Thoracic aorta (tissue), 2 donors: ENCODE measurements at places on chromosomes 16 and 17. TPM values are rescaled to one million over a fixed set of nuclear protein-coding genes. Genes with fewer than 3 reads are reported as not detected.

The JPH3 gene
- not detected for total RNA-seq

The PRDM7 gene
- total RNA-seq, result not detected

The HOXB6 gene
- total RNA-seq, result 9.9 TPM

The TNFRSF17 gene
- not detected for total RNA-seq

The ZPBP2 gene
- total RNA-seq, result not detected

The TNS4 gene
- 0.14 TPM for total RNA-seq

- H3K27me3 ChIP-seq, result no peaks in the 10 kb centered on the region
- H3K27ac ChIP-seq, result no peak overlapping the region
- H3K4me1 ChIP-seq, result no peaks in the 10 kb centered on the region
Observed at GRCh38 chr16:86455640-86456039, 54.7 kb upstream of the FOXF1 start.

DNA sequence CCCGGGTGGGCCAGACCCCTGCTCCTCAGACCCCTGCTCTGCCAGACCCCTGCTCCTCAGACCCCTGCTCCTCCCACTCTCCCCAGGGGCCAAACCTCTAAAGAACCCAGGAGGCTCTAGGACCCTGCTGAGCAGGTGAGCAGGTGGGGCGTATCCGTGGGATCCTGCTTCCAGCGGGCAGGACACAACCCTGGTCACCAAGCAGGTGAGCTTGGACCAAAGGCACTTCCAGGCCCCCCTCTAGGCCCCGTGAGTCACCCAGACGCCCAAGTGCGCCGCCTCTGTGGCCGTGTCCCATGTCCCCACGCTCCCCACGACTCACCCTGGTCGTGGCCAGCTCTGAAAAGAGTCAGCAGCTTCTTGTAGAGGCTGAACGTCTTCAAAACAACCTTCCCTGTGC, 5.0 kb downstream of the CYBC1 start:
- peaks cover 9% of the 10 kb centered on the region for H3K36me3 ChIP-seq
- peaks cover 30% of the 10 kb centered on the region for H3K4me1 ChIP-seq
- peak overlapping the region; percentile 3 for H3K27ac ChIP-seq
- no peaks in the 10 kb centered on the region for H3K27me3 ChIP-seq
- no peak overlapping the region for H3K4me3 ChIP-seq
- DNase-seq, result no peak

- peak; percentile 96 for DNase-seq
- no peaks in the 10 kb centered on the region for H3K27me3 ChIP-seq
- H3K27ac ChIP-seq, result peak within 1 kb of the TSS; percentile 99
- H3K4me3 ChIP-seq, result peak within 1 kb of the TSS; percentile 100
- peaks cover 20% of the 10 kb centered on the region for H3K4me1 ChIP-seq
Observed at GRCh38 chr17:42422958-42423712, at the start of gene CAVIN1. Gene CAVIN1, minus strand, starts transcription at chr17:42423256. Its CDS starts 159 bp downstream, at chr17:42423097.

GRCh38 chr16:15055141-15056053, 477 bp downstream of the NTAN1 start:
- H3K27me3 ChIP-seq, result no peaks in the 10 kb centered on the region
- H3K27ac ChIP-seq, result peak overlapping the region; percentile 45
- no peak for DNase-seq
- peaks cover 8% of the 10 kb centered on the region for H3K36me3 ChIP-seq
- H3K4me1 ChIP-seq, result peaks cover 6% of the 10 kb centered on the region

- no peaks in the 10 kb centered on the region for H3K36me3 ChIP-seq
- H3K27ac ChIP-seq, result no peak overlapping the region
- H3K27me3 ChIP-seq, result no peaks in the 10 kb centered on the region
- no peaks in the 10 kb centered on the region for H3K4me1 ChIP-seq
- no peak for DNase-seq
Observed at GRCh38 chr16:60203525-60204124, 1469.5 kb upstream of the GOT2 start.

- no peaks in the 10 kb centered on the region for H3K36me3 ChIP-seq
- H3K27me3 ChIP-seq, result no peaks in the 10 kb centered on the region
- H3K27ac ChIP-seq, result no peak overlapping the region
- no peak overlapping the region for H3K4me3 ChIP-seq
- no peaks in the 10 kb centered on the region for H3K4me1 ChIP-seq
Observed at GRCh38 chr16:58276346-58276951, 18.4 kb downstream of the PRSS54 start.

GRCh38 chr17:77882481-77883212, 75.9 kb upstream of the TNRC6C start:
- no peak for DNase-seq
- no peaks in the 10 kb centered on the region for H3K36me3 ChIP-seq
- H3K4me1 ChIP-seq, result peaks cover 11% of the 10 kb centered on the region
- H3K4me3 ChIP-seq, result no peak overlapping the region
- no peak overlapping the region for H3K27ac ChIP-seq

- H3K4me1 ChIP-seq, result peaks cover 69% of the 10 kb centered on the region
- DNase-seq, result no peak
- H3K36me3 ChIP-seq, result no peaks in the 10 kb centered on the region
- peak within 1 kb of the TSS; percentile 69 for H3K4me3 ChIP-seq
- H3K27ac ChIP-seq, result peak within 1 kb of the TSS; percentile 77
- H3K27me3 ChIP-seq, result no peaks in the 10 kb centered on the region
Observed at GRCh38 chr17:39667945-39668924, at the start of gene PNMT. Gene PNMT, plus strand, starts transcription at chr17:39668453. Its CDS starts 23 bp downstream, at chr17:39668476.

DNA sequence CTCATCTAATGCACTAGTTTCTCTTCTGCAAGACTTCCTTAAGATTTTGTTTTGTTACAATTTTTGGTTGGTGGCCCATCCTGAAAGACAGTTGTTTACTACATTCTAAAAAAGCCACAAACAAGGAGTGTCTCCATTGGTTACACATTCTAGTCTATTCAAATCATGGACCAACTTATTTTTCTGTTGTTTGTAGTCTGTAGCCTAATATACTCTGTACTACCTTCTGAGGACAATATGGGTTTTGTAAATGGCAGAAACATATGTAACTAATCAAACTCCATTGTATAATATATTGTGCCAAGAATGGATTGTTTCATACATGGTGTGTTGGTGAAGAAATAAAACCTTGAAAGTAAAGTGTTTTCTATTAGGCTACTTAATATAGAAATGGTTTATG, 79.5 kb upstream of the DHX40 start:
- H3K27me3 ChIP-seq, result no peaks in the 10 kb centered on the region
- no peak overlapping the region for H3K4me3 ChIP-seq
- DNase-seq, result no peak
- no peak overlapping the region for H3K27ac ChIP-seq
- H3K36me3 ChIP-seq, result no peaks in the 10 kb centered on the region

DNA sequence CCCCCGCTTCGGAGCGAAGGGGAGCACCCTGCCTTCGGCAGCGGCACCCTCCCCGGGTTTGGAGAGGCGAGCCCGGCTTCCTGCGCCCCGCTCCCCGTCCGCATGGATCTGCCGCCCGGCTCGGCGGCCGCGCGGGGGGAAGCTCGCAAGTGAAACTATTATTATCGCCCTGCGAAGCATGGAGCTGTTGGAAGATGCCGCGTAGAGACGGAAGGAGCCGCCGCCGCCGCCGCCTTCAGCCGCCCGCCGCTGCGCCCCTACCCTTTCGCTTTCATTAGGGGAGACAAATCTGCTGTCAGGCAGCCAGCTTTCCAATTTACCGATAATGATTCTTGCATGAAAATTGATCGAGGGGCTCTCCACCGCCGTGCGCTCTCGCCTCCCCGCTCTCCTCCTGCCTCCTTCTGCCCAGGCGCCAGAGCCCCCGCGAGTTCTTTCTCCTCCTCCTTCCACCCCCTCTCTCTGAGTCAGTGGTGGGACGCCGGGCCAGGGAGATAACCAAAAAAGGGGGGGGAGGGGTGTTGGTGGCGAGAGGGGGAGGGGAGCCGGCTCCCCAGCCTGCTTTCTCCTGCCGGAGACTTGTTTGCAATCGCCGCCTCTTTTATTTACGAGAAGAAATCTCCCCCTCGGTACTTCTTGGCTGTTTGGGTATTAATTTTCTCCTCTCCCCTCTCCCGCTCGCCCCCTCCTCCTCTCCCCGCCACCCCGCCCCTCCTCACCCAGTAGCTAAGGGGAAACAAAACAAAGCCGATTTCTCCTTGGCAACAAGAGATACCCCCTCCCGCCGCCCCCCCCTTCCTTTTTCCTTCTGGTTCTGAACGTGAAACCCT, 58.0 kb upstream of the GSE1 start:
- H3K36me3 ChIP-seq, result no peaks in the 10 kb centered on the region
- peak; percentile 53 for DNase-seq
- no peaks in the 10 kb centered on the region for H3K27me3 ChIP-seq
- H3K27ac ChIP-seq, result peak overlapping the region; percentile 68
- peak overlapping the region; percentile 92 for H3K4me3 ChIP-seq

- H3K4me3 ChIP-seq, result no peak overlapping the region
- H3K36me3 ChIP-seq, result no peaks in the 10 kb centered on the region
- no peak overlapping the region for H3K27ac ChIP-seq
- no peak for DNase-seq
Observed at GRCh38 chr17:10754109-10754508, 24.3 kb upstream of the TMEM220 start.

DNA sequence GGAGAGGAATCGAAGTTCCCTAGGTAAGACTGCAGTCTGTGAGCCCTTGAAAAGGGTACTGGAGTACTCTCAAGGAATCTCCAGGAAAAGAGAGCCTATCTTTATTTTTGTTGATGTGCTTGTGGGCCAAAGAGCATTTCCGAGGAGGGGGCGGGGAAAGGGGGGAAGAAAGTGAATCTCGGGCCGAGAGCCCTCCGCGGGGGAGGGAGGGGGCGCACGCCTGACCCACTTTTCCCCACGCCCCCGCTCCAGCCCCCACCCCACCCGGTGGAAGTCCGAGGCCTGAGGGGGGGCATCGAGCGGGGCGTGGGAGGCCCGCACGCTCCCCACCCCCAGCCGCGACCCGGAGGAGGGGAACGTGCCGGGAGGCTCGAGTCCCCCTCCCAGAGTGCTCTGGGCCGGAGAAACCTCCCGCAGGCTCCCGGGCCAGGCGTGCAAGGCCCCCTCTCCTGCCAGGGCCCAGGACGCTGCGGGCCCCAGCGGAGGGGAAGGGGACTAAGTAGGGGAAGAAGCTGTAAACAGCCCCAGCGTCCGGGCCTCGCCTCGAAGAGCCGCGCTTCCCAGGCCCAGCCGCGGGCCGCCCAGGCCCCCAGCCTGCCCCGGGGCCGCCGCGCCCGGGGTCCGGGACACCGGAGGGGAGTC, 444 bp downstream of the HELZ start:
- no peaks in the 10 kb centered on the region for H3K36me3 ChIP-seq
- H3K4me1 ChIP-seq, result peaks cover 2% of the 10 kb centered on the region
- peak overlapping the region; percentile 56 for H3K27ac ChIP-seq
- H3K4me3 ChIP-seq, result peak overlapping the region; percentile 98
- no peak for DNase-seq

GRCh38 chr16:20937736-20938135, 37.2 kb downstream of the LYRM1 start:
- H3K4me3 ChIP-seq, result no peak overlapping the region
- H3K27me3 ChIP-seq, result no peaks in the 10 kb centered on the region
- H3K27ac ChIP-seq, result no peak overlapping the region
- no peaks in the 10 kb centered on the region for H3K36me3 ChIP-seq
- no peaks in the 10 kb centered on the region for H3K4me1 ChIP-seq

DNA sequence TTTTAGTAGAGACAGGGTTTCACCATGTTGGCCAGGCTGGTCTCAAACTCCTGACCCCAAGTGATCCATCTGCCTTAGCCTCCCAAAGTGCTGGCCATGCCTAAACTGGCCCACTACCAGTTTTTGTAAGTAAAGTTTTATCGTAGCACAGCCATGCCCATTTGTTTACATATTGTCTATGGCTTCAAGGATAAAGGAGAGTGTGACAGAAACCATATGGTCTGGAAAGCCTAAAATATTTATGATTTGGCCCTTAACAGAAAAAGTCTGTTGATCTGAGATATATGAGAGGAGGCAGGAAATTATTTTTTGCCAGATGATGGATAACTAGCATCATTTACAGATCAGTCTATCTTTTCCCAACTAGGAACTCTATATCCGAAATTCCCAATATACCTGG, 4.5 kb downstream of the AKAP10 start:
- no peak overlapping the region for H3K4me3 ChIP-seq
- no peaks in the 10 kb centered on the region for H3K36me3 ChIP-seq
- no peaks in the 10 kb centered on the region for H3K27me3 ChIP-seq
- H3K4me1 ChIP-seq, result peaks cover 26% of the 10 kb centered on the region
- DNase-seq, result no peak

GRCh38 chr16:20249211-20249610, 78.1 kb downstream of the GP2 start:
- H3K36me3 ChIP-seq, result no peaks in the 10 kb centered on the region
- no peak overlapping the region for H3K27ac ChIP-seq
- DNase-seq, result no peak
- H3K4me3 ChIP-seq, result no peak overlapping the region

GRCh38 chr17:65181237-65182061, 44.3 kb downstream of the RGS9 start:
- no peak for DNase-seq
- H3K27ac ChIP-seq, result no peak overlapping the region
- no peaks in the 10 kb centered on the region for H3K36me3 ChIP-seq
- no peak overlapping the region for H3K4me3 ChIP-seq

GRCh38 chr17:83203073-83203471, 123.7 kb downstream of the METRNL start:
- peak; percentile 12 for DNase-seq
- peaks cover 27% of the 10 kb centered on the region for H3K4me1 ChIP-seq
- peak overlapping the region; percentile 89 for H3K27ac ChIP-seq
- no peaks in the 10 kb centered on the region for H3K27me3 ChIP-seq

DNA sequence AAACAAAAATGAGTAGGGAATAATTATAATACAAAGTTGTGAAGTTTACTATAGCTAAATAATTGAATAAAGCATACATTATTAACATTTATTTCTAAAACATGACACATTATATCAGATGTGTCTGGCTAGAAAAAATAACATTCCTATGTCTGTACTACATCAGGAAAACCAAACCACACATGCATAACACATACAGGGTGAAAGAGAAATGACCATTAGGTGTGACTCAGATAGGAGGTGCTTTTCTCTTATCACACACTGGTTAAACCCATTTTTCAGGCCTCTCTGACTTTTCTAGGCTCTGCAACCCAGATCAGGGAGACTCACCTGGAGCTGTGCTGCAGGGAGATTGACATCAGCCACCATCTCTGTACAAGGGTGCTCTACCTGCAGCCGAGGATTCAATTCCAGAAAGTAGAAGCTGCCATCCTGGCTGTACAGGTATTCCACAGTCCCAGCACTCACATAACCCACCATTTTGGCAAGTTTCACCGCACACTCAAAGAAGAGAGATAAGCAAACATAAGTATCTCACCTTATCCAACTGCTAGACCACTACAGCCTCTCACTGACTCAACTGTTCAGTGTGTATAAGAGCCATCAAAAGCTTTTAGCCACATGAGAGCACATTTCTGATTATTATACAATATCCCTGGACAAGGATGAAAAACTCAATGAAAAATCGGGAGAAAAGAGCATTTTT, 116.6 kb upstream of the C17orf78 start:
- no peaks in the 10 kb centered on the region for H3K27me3 ChIP-seq
- no peak overlapping the region for H3K4me3 ChIP-seq
- H3K36me3 ChIP-seq, result peaks cover 13% of the 10 kb centered on the region

DNA sequence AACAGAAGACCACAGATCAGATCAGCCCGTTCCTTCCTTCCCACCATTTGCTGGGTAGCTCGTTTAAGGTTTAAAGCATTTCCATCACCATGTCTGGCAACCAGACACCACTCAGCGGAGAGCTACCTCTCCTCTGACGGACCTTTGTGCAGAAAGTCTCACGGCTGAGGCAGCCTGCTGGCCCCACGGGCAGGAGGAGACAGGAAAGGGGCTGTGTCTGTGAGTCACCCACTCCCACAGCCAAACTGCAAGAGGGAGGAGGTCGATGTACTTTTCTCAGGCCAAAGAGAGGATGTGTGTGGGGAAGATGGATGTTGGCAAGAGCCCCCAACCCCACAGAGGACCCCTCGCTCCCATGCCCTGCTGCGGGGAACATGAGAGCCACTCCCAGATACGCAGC, 92.1 kb downstream of the ZNF423 start:
- H3K36me3 ChIP-seq, result no peaks in the 10 kb centered on the region
- no peak for DNase-seq
- H3K27ac ChIP-seq, result no peak overlapping the region
- H3K4me1 ChIP-seq, result no peaks in the 10 kb centered on the region
